ENCODE measurements at places on chromosomes 16 and 17.

DNA sequence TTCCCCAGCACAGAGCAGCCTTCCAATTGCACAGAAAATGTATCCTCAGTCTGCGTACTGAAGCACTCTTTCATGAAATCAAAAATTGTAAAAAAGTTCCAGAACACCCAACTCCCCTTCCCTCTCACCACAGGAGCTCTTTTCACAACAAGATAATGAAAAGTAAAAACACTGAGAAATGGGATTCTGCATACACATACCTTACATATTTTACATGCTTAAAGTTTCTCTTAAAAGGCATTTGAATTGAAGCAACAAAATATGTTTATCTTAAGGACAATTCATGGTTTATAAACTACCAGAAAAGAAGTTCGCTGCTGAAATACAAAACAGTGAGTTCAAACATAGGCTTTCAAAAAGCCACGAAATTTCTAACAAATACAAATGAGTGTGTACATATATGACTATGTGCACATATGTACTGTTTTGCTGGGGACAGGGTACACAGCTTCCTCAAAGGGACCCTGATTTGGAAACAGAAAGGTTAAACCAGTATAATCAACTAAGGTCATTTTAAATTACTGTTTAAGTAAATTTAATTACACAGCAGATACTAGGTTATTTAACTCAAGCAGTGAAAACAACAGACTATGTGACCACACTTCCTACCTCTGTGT is 33.8 kb downstream of the COG1 start:
- no peak for DNase-seq

- DNase-seq, result no peak
Observed at GRCh38 chr17:14747603-14747950, 446.7 kb downstream of the HS3ST3B1 start.

DNA sequence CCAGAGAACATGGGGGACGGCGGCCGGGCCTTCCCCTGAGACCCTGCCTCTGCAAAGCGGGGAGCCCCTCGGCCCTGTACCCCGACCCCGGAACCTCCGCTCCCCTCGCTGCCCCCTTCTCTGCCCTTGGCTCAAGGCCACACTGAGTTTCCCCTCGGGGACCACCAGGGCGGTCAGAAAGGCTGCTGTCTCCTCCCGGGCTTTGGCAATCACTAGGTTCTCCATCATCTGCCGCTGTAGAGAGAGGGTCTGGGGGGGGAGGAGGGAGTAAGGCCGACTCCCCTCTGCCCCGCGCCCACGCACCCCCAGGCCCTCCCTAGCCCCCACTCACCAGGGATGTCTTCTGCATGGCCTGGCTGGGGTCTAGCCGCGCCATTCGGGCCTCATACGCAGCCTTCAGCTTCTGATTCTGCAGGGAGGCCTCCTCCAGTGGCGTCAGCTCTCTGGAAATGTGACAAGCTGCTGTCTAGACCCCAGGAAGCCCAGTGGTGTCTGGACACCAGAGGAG is 8.4 kb downstream of the VPS9D1 start:
- DNase-seq, result no peak

GRCh38 chr16:12340151-12340733 is 363.7 kb downstream of the SNX29 start:
- DNase-seq, result peak; percentile 22

- no peak for DNase-seq
Observed at GRCh38 chr16:63998-64913, 8.2 kb downstream of the RHBDF1 start.

DNA sequence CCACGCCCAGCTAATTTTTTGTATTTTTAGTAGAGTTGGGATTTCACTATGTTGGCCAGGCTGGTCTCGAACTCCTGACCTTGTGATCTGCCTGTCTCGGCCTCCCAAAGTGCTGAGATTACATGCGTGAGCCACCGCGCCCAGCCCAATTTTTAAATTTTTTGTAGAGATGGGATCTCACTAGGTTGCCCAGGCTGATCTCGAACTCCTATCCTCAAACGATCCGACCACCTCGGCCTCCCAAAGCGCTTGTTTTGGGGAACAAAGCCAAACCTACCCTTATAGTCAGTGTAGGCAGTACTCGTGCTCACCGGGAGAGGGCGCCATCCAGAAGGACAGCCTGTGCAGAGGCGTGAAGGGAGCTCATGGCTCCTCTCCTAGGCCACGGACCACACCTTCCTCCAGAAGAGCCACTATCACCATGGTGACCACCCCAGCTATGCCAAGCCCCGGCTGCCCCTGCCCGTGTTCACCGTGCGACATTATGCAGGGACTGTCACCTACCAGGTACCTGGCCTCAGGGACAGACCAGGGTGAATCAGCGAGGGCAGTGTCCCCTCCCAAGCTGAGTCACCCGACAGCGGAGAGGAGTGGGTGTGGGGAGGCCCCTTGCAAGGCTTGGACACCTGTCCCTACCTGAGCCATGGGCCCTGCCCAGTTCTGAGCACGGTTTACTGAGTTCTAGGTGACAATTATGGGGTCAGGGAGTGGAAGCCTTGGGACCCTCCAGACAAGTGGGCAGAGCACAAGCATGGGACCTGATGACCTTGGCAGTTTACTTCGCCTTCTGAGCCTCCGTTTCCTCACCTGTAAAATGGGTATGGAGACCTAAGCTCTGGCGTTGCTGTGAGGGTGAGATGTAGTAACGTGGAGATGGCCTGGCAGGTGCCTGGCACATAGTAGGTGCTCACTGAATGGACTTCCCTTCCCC is 13.7 kb downstream of the MYO15B start:
- peak; percentile 63 for DNase-seq
